ENCODE measurements at places on chromosomes 5 and 9.

GRCh38 chr5:40017135-40017534 is 592.4 kb upstream of the DAB2 start:
- DNase-seq = no peak

- no peak for DNase-seq
Measured at GRCh38 chr5:143318270-143318669, 85.2 kb downstream of the NR3C1 start.

DNA sequence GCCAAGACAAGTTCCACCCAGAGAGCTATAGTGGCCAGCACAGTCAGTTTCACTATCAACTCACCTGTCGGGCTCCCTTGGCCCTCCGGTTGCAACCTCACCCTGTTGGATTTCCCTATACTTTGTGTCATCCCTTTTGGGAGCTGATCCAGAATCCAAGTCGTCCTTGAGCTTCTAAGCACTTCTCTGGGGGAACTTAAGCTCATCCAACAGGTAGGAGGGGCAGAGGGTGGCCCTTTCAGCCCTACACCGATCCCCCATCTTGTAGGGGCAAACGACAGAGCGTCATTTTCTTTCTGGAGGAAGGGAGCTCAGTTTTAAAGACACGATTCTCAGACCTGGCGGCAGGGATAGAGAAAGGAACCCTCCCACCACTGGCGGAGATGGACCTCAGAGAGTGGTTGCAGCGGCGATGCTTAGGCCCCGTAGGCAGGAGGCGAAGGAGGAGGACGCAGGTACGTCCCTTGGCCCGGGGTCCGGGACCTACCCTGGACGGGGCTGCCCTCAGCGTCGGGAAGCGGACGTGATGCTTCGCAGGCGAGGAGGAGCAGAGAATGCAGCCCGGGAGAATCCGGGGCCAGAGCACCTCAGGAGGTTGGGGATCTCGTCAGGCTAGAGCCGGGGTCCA is 519 bp downstream of the ZER1 start:
- no peak for DNase-seq

DNA sequence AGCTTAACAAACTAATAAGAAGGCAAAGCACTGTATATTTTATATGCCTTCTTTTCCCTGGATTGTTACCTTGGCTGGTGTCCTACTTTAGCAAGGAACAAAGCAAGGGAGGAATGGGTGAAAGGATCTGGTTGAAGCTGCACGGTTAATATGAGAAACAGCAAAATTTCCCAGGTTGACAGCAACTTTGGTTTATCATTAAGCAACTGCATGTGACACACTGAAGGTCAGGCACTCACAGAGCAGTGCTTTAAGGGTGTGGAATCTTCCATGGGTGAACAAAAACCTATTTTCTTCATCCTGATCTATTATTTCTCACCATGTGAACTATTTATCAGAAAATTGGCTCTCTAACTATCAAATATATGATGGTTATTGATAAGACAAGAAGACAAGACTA is 109.0 kb upstream of the ATP10B start:
- DNase-seq = no peak

DNA sequence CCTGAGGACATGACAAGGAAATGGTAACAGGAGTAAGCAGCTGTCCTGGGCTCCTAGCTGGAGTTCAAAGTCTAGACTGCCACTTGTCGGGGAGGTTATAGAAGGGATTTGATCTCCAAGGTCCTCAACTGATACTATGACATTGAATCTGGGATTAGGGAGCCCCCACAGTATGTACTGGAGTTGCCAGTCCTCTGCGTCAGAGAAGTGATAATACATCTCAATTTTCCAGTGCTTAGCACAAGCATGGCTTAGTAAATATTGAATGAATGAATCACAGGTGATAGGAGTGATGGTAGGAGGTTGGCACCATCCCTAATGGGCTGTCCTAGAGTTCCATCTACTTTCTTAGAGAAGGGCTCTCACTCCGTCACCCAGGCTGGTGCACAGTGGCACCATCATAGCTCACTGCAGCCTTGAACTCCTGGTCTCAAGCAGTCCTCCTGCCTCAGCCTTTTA is 6.2 kb upstream of the TPM2 start:
- no peak for DNase-seq

DNA sequence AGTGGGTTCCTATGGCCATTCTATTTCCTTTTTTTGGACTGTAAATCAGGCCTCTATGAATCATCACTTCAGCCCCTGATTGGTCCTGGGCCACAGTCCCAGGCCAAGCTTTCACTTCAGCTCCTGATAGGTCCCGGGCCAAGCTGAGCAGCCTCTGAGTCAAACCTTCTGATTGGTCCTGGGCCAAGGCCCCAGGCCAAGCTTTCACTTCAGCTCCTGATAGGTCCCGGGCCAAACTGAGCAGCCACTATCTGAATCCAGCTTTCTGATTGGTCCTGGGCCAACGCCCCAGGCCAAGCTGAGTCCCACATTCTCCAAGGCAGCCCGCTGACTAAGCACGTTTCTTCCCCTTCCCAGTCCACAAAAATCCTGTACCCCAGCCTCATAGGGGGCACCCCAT is 1972.9 kb upstream of the ACO1 start:
- no peak for DNase-seq

- no peak for DNase-seq
Measured at GRCh38 chr5:107455111-107455544, 215.6 kb downstream of the EFNA5 start.

GRCh38 chr9:68980341-68980914 is 33.5 kb downstream of the PRKACG start:
- DNase-seq = no peak

GRCh38 chr9:82010711-82011110 is 22.1 kb downstream of the SPATA31D1 start:
- DNase-seq = no peak

DNA sequence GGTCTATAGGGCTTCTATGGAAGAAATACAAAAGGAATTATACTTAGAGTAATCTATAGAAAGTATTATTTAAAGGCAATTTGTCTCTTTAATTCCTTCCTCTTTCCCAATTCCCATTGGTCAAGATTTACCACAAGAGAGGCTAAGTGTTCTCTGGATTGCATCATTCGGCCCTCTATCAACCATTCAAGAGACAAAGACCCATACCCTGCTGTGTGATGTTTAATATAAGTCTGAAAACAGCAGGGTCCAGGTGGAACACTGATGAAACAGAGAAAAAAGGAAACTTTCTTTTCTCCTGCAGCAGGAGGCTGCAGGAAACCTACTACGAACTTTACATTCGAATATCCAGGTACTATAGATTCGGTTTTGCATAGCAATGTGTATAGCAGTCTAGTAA is 323.4 kb downstream of the CHSY3 start:
- no peak for DNase-seq

GRCh38 chr5:78810098-78810920 is 161.7 kb upstream of the LHFPL2 start:
- DNase-seq = no peak

GRCh38 chr9:98978231-98978681 is 34.5 kb downstream of the COL15A1 start:
- no peak for DNase-seq

- DNase-seq = no peak
Measured at GRCh38 chr5:39446231-39446630, 21.5 kb upstream of the DAB2 start.

DNA sequence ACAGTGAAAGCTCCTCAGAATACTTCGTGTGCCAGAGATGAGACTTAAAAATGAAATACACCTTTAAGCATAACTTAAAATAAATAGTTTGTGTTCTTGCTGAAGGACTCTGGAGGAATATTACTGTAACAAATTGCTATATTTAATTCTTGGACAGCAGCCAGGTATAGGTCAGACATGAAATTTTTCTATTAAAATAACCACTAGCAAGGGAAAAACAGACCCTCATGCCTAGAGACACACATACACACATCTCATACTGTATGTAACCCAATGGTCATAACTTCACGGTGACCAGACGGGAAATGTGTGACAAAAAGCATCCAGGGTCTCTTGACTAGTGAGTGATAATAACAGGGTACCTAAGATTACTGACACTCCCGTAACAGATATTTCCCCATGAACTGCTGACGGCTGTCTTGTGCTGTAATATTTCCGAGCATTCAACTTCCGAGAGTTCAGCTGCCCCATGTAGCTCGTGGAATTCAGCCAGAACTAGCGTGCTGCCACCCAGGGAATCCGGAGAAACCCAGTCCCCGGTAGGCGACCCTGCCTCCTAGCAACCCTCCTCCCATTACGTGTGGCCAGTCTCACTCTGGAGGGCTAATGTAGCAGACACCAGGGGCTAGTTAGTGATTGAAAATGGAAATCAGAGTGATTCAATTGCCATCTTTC is 2295.1 kb upstream of the WWC1 start:
- DNase-seq = no peak

GRCh38 chr9:81070689-81071088 is 618.7 kb downstream of the TLE1 start:
- DNase-seq = no peak

- DNase-seq = no peak
Measured at GRCh38 chr5:126464016-126464415, 40.8 kb downstream of the GRAMD2B start.

DNA sequence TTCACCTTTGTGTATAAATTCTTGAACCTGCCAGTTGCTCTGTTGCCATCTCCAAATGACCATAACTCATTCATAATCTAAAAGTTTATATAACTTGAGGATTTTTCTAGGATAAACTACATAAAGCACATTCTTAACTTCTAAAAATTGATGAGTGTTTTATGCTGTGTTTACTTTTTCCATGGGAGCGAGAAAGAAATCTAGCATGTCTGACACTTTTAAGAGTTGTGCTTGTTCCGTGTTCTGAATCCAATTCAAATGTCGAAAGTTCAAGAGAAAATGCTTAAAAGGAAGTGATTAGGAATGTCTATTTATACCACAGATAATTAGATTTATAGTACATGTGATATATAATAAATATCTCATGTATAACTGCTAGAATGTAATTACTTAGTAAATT is 154.4 kb downstream of the DEPDC1B start:
- no peak for DNase-seq

- DNase-seq = no peak
Measured at GRCh38 chr5:9829621-9830020, 199.5 kb upstream of the TAS2R1 start.

- no peak for DNase-seq
Measured at GRCh38 chr5:3827624-3828023, 232.0 kb downstream of the IRX1 start.

- no peak for DNase-seq
Measured at GRCh38 chr9:97772145-97772544, 75.0 kb upstream of the XPA start.

DNA sequence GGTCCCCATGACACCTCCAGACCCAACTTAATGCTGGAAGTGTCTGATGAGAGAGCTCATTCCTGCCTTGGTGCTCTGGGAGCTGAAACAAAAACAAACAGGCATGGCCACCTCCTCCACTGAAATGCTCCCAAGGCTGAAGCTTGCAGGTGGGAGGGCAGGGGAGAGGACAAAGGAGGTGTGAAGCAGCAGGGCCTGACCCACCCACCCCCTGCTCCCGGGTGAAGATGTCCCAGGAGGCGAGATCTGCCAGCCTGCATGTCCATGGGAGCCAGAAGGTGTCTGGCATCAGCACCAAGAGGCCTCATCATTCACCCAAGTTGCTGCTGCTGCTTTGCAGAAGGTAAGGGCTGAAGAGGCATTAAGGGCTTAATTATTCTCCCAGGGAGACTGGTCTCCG is 4.2 kb upstream of the CCIN start:
- no peak for DNase-seq

DNA sequence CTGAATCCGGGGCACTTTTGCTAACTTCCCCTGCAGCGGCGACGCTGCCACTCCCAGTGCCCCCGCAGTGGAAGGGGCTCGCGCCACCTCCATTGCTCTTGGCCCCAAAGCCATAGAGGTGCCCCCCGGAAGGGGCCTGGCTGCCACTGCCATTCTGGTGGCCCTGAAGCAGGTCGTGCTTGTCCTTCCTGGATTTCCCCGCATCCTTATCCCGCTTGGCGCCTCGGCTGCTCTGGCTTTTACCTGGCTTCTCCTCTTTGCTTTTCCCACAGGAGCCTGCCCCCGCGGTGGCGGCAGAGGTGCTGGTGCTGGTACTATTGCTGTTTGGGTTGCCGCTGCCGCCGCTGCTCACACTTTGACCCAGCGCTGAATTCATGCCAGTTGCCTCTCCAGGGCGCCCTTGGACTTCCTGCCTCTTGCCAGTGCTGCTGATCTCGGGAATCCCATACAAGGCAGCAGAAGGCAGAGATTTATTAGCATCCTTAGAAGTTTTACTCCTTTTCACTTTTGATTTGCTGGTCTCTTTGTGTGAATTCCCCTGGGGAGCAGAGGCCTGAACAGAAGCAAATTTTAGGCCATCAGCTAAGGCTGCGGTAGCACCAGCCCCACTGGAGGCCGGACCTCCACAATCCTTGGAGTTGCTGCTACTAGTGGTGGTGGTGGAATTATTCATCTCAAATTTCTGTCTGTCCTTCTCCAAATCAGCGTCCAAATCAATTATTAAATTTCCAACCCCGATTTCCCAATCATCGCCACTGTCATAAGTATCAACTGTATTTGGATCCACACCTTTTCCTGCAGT is 2.1 kb downstream of the ZNF608 start:
- no peak for DNase-seq

GRCh38 chr5:88883059-88883835 is at the start of gene MEF2C:
TSS of gene MEF2C (minus strand) at chr5:88883184. CDS start at chr5:88823788, 59,396 bp downstream.
- no peak for DNase-seq

GRCh38 chr9:112000743-112001142 is 104.1 kb downstream of the UGCG start:
- DNase-seq = no peak

GRCh38 chr5:98308960-98309359 is 464.5 kb upstream of the RGMB start:
- DNase-seq = no peak

DNA sequence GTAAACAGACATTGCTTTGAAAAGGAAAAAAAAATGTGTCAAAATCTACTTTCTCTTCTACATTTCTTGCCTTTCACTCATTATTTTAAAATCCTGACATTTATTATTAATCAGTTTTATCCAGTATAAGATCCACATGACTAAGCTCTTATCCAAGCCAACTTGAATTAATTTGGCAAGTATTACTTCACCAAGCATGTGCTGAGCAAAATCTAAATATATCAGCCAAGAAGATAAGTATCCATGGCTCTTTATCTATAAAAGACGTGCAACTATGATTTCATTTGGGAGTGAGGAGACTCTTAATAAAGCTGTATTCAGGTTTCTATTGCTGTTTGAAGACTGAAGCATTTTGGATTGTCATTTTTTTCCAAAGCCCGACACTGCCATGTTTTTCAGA is 221.3 kb downstream of the TRIM36 start:
- no peak for DNase-seq

- DNase-seq = no peak
Measured at GRCh38 chr5:684751-685216, 8.4 kb downstream of the TPPP start.

DNA sequence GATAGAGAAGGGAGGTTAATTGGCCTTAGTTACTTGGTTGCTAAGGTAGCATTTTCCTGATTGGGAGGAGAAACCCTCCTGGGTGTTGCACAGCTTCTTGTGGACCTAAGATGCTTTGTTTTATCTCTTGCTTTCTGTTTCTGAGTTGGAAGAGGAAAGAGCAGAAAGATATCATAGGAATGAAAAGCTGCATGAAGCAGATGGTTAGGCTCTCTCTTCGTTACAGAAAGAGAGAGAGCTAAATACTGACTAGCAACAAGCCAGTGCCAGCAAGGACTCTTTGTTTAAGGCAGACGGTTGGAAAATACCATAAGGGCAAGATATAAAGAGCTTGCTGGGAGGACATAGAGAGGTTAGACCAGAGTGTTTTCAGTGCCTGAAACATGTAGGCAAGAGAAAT is 103.1 kb downstream of the ATG10 start:
- DNase-seq = no peak

- no peak for DNase-seq
Measured at GRCh38 chr9:109403766-109404320, 83.0 kb upstream of the EPB41L4B start.

Measured in stimulated activated CD4-positive, alpha-beta T cell treated with anti-CD3 and anti-CD28 coated beads, Interleukin-1b, Interleukin-23, amount 100 ng/mL, for 1 hour (primary cell).